ENCODE measurements at places on chromosomes 4 and X. TPM values are rescaled to one million over a fixed set of nuclear protein-coding genes. Genes with fewer than 3 reads are reported as not detected.

NPNT gene
- polyA plus RNA-seq: 32.7 TPM

COL4A5 gene
- polyA plus RNA-seq: 4.0 TPM

C4orf36 gene
- polyA plus RNA-seq: not detected

HSD17B13 gene
- 0.11 TPM for polyA plus RNA-seq

CFI gene
- 11.2 TPM for polyA plus RNA-seq

DMD gene
- 34.7 TPM for polyA plus RNA-seq

VCX3B gene
- not detected for polyA plus RNA-seq

SCRG1 gene
- 0.11 TPM for polyA plus RNA-seq

SLC2A9 gene
- polyA plus RNA-seq: 3.1 TPM

ERAS gene
- polyA plus RNA-seq: not detected

SLC39A8 gene
- polyA plus RNA-seq: 1.6 TPM

Measured in heart left ventricle (tissue), 16 donors.